C1 segment of cervical spinal cord (tissue), 14 donors: ENCODE measurements at places on chromosomes 2 and 18.

GRCh38 chr2:174717273-174717672 is 47.0 kb downstream of the CHRNA1 start:
- no peak for DNase-seq

DNA sequence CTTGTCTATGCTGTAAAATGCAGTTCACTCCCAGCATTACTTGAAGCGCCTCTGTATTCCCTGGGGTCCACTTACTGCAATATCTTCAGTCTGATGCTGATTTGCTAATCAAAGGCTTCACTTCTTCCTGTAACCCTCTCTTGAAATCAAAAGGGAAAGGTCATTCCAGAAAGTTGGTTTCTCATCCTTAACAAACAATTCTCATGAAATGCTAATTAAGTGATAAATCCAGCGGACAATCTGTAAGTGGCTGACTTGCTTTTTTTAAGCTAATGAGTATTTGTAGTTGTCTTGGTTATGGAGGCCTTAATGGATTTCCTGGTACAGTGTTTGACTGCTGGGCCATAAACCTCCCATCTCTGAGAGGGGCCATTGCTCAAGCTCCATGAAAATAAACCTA is 499.6 kb upstream of the HS6ST1 start:
- DNase-seq: no peak

DNA sequence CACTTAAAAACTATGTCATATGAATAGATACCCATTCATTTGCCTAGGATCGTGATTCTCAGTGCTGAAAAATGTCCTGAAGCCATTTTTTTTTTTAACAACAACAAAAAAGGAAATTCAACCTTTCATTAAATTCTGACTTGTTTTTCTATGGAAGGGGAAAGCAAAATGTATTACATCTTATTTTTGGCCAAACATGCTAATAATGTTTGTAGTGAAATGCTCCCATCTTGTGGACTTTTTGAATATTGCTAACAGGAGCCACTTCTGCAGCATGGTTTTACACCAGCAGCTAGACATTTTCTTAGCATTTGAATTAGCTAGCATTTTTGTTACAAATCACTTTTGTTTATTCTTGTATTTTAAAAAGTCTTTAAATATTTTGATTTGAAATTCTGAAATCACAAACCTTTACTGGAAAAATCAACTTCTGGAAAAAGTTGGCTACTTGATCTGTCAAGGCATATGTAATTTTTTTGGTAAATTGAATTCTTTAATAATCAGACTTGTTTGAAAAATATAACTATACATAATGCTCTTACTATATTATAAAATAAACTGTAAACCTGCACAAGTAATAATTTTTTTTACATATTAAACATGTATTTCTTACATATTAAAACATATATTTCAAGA is 75.8 kb downstream of the KIDINS220 start:
- DNase-seq: no peak

DNA sequence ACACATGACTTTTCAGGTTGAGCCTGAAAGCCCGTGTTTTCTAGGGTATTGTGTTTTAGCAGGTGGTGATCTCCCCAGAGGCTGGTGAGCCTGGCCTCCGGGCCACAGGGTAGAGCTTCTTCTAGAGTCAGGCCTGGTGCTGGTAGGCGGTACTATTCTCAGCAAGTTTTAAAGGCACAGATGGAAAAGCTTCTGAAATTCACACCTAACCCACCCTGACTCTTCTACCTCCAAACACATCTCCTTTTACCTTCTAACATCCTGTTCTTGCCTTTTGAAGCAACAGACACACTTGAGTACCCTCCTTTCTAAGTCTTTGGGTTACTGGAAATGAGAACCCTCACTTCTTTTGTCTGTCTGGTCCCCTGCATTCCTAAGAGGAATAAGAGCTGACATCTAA is 191.1 kb downstream of the SETBP1 start:
- DNase-seq: no peak

DNA sequence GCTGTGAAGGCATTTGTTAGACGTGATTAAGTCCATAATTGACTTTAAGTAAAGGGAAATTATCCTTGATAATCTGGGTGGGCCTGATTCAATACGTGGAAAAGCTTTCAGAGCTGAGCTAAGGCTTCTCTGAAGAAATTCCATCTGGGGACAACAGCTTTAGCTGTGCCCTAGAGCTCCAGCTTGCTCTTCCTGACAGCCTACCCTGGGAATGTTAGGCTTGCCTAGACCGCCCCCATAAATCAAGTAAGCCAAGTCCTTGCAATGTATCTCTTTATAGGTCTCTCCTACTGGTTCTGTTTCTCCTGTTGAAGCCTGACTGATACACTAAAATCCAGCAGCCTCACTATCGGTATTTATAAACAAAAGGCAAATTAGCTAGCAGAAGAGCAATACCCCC is 160.0 kb downstream of the STK39 start:
- no peak for DNase-seq

- no peak for DNase-seq
Observed at GRCh38 chr2:134080386-134081089, 173.3 kb upstream of the MGAT5 start.

DNA sequence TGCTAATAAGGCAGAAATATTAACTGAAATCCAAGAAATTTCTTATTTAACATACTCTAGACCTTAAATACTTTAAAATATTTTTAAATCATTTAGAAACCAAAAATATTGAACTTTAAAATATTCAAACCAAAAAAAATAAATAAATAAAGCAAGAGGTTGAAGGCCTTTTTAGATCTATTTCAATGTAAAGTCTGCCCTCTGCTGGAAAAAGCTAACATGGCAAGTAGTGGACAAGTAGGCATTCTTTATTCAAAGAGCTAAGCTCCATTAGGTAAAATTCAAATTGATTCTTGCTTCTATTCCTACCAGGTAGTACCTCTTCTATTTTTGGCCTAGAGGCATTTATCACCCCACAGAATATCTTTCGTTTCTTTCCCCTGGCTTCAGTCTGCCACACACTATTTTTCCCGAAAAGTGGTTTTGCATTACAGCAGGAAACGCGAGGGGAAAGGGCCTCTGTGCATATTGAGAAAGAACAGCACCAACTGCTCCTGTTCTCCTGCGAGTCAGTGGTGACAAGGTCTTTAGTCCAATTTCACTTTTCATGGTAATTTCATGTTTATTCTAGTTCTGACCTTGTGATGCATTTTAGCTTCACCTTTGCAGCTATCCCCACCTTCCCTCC is 20.4 kb downstream of the IFIH1 start:
- no peak for DNase-seq

DNA sequence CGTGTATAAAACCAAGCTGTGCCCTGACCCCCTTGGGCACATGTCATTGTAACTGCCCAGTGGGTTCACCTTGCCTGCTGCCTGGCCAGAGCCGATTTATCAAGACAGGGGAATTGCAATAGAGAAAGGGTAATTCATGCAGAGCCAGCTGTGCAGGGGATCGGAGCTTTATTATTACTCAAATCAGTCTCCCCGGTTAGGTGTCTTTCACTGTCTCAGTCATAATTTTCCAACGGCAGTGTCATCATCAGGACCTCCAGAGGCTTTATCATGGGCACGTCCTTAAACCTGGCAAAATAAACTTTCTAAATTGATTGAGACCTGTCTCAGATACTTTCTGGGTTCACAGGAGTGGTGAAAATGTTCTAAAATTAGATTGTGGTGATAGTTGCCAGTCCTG is 29.6 kb upstream of the PGAP1 start:
- DNase-seq: no peak

- DNase-seq: no peak
Observed at GRCh38 chr2:212995920-212996319, 155.5 kb downstream of the IKZF2 start.

DNA sequence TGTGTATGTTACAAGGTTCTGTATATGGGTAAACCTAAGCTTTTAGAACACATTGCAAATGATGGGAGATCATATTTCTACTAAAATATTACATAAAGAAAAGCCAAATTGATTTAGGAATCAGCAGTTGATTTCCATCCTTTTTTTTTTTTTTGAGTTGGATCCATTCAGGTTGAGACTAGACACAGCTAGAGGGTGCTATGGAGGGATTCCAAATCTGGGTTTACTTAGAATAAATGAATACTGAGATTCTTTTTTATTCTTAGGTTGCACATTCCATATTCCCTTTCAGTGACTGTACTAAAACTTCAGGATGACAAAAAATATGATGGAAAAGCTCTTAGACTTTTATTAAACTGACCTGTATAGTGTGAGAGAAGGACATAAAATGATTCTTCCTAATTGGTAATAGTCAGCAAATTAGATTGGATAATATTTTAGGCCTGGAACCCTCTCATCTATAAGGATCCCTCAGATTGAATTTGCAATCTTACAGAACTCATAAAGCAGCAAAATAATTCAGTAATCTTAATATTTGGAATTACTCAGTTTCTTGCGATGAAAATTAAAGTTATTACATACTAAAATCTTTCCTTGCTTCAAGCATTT is 183.3 kb upstream of the SESTD1 start:
- no peak for DNase-seq

- no peak for DNase-seq
Observed at GRCh38 chr18:36096955-36097354, 29.6 kb upstream of the RPRD1A start.

GRCh38 chr18:35182151-35182550 is 58.7 kb upstream of the ZNF397 start:
- no peak for DNase-seq

DNA sequence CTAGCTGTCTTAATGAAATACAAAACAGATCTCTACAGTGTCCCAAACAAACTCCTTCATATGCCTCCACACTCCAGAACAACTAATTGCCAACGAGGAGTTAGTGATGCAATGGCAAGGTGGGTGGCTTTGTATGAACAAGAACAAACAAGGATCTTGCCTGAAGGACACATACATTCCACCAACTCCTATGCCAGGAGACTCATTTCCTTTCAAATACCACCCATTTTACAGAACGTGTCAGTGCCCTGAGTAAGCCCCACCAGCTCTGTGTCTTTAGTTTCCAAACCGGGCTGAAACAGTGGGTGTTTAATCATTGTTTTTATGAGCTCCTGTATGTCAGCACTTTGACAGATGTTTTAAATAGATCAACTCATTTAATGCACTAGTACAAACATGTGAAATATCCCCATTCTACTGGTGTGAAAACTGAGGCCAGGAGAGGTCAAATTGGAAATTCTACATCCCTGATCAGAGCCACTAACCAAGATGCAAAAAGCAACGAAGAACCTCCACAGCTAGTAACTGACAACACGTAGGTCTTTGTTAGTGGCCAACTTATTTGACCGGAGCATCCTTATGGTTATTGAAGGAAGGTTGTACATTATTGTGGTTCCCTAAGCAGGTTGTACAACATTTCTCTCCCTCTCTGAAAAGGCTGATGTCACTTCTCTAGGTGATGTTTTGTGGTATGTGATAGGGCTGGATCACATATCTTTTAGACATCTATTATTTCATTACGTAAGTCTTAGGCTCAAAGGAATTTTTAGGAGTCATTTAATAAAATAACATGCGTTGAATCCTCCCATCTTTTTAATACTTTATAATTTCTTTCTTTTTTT is 534.9 kb upstream of the TNP1 start:
- no peak for DNase-seq

GRCh38 chr2:44715671-44716081 is 225.8 kb upstream of the SIX3 start:
- no peak for DNase-seq

- DNase-seq: no peak
Observed at GRCh38 chr2:43759195-43759594, 14.6 kb upstream of the DYNC2LI1 start.

GRCh38 chr18:570697-571096 is 9.5 kb upstream of the CETN1 start:
- DNase-seq: no peak

GRCh38 chr18:25239581-25240419 is 112.2 kb downstream of the ZNF521 start:
- no peak for DNase-seq

- DNase-seq: no peak
Observed at GRCh38 chr2:237573721-237574415, 7.5 kb downstream of the PRLH start.

DNA sequence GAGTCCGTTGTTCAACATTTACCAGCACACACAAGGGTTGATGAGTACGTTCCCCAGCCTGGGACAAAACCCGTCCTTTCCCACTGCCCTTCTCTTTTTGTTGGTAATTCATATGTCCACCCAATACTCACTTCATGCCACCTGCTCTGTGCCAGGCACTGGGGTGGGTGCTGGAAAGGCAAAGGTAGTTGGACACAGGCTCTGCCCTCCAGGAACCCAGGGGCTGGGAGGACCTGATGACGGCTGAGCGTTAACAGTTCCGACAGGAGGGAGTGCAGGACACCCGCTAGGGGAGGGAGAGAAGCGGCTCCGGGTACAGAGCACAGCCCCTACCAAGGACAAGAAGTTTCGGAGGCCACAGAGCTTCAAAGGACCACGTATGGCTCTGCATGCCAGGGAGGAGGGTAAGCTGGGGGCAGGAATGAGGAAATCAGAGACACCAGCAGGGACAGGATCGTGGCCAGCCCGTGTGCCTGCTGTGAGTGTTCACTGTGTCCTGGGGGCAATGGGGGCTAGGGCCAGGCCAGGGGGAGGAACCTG is 134.1 kb upstream of the GPC1 start:
- no peak for DNase-seq

- DNase-seq: peak; percentile 69
Observed at GRCh38 chr2:218370410-218371063, 11.5 kb upstream of the SLC11A1 start.

GRCh38 chr2:36352701-36353100 is 2.9 kb upstream of the CRIM1 start:
- DNase-seq: no peak

DNA sequence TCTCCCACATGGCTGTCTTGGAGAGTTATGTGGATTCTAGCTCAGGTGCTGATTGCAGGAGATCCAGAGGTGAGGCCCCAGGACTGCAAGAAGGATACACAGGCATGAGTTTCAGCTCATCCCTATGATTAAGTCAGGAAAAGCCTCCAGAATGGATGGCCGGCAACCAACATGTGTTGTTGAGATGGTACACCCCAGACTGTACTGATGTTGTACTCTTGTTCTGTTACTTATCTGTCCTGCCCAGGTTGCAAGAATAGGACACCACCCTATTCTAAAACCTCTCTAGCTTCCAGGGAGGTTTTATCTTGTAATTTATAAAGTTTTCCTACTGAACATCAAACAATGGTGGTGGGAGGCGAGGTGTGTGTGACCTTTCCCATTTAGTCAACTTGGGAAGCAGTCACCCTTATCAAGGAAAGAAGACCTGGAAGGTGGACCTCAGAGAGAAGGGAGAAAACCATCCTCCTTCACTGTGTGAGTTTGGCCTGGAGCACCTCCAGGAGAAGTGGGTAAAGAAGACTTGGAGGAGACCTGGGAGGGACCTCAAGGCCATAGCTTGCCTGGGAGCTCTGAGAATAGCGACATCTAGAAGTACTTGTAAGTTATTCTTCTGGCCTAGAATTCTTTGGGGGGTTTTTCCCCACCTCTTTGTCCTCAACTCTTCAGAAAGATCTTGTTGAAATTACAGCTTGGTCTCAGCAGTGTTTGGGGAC is 8.6 kb downstream of the FAM124B start:
- no peak for DNase-seq

DNA sequence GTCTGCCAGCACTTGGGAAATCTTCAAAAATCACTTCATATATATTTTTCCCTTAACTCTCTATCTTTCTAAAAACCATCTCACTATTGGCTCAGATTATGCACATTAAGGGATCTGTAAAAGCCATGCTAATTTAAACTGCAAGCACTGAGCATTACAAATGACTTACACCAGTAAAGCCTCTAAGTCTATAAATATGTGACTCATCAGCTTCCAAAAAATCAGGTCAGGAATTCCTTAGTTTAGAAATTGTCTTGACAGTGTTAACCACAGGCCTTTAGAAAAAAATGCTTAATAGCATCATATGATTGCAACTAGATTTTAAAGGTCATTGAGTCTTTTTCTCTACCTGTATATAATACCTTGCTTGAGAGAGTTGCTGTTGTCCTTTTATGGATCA is 1113.6 kb upstream of the PIK3C3 start:
- DNase-seq: no peak

GRCh38 chr2:165637396-165637795 is 156.7 kb downstream of the GALNT3 start:
- DNase-seq: no peak
